ENCODE measurements at places on chromosomes 11 and 22.

- no peak for DNase-seq
Measured at GRCh38 chr11:111795334-111795985, 29.3 kb upstream of the PPP2R1B start.

DNA sequence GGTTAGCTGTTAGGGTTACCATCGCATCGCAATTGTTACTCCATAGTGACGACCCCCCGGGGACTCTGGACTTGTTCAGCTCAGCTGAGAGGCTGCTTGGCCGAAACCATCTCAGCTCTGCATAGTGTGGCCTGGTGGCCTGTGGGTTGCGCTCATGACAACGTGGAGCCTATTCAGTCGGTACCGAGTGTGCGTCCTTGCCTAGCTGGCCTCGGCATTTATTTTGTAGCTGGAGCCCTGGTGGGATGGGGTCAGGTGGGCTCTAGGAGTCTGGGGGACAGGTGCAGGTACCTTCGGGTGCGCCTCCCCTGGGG lies 13.5 kb downstream of the LRP5 start:
- DNase-seq: no peak

GRCh38 chr22:36757668-36758211 lies 18.2 kb downstream of the IFT27 start:
- peak; percentile 51 for DNase-seq

DNA sequence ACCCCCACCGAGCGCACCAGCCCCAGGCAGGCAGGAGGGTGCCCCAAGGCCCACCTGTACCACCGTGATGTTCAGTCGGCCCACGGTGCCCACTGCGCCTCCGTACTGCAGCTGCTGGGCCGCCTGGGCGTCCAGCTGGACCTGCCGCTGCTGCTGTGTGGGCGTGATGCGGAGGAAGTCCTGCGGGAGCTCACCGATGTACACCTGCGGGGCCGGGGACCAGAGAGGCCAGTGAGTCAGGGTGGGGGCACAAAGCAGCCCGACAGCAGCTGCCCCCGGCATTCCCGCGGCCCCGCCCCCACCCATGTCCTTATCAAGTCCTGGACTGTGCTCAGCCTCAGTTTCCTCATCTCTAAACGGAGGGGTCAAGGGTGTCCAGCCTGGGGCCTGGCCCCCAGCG lies 13.8 kb downstream of the TOLLIP start:
- DNase-seq: no peak

DNA sequence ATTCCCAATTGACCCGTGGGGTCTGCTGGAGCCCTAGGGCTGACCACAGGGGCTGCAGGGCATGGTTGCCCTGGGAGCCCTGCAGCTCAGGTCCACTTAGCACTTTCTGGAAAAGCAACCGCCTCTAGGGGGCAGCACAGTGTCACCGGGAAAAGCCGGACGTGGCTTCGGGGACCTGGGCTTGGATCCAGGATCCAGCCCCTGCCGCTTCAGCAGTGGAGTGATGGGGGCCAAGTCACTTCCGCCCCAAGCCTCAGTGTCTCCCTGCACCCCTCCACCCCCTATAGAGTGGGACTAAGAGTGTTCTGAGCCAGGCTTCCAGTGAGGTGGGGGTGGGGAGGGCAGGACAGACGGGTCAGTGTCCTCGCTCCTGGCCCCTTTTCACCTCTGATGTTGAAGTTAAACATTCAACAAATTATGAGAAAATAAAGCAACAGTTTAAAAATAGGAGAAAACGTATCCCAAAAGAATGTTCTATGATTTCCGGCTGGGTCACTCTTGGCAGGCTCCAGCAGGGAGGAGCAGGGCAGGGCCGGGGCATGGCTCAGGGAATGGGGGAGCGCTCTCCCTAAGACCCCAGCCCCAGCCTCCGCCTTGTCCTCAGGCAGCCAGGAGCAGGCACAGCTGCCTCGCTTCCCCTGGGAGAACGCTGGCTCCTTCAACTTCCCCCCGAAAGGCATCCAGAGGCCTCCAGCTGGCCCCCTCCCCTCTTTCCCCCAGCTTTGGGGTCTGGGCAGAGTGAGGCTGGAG lies 96.5 kb upstream of the FGF3 start:
- DNase-seq: no peak

- no peak for DNase-seq
Measured at GRCh38 chr11:101083335-101083734, 46.3 kb downstream of the PGR start.

GRCh38 chr11:129911298-129911697 lies 15.9 kb upstream of the NFRKB start:
- no peak for DNase-seq

- DNase-seq: no peak
Measured at GRCh38 chr11:74355626-74356025, 42.6 kb downstream of the PGM2L1 start.

All from stimulated activated CD8-positive, alpha-beta memory T cell treated with anti-CD3 and anti-CD28 coated beads, Interleukin-12 subunit alpha, Interleukin-12 subunit beta, amount 100 ng/mL, for 1 hour (primary cell).